Kidney (tissue), 22 donors: ENCODE measurements at places on chromosomes 2 and 18. TPM values are rescaled to one million over a fixed set of nuclear protein-coding genes. Genes with fewer than 3 reads are reported as not detected.

PRKD3 gene
- polyA plus RNA-seq: 7.1 TPM

FAM110C gene
- 8.3 TPM for polyA plus RNA-seq

OR6B3 gene
- polyA plus RNA-seq: not detected

BCL2 gene
- 6.0 TPM for polyA plus RNA-seq

ACVR2A gene
- polyA plus RNA-seq: 7.6 TPM
